A549 treated with CORT108297 at 1 μM for 4 hours (cell line): ENCODE measurements at places on chromosomes 1 and 21. TPM values are rescaled to one million over a fixed set of nuclear protein-coding genes. Genes with fewer than 3 reads are reported as not detected.

STUM gene
- not detected in 5 replicates for total RNA-seq

ANXA9 gene
- 0.63 to 1.1 TPM (median 0.85 TPM) in 5 replicates for total RNA-seq

OR10J1 gene
- not detected in 5 replicates for total RNA-seq

PLPP3 gene
- 27.9 to 37.8 TPM (median 32.1 TPM) in 5 replicates for total RNA-seq

INKA2 gene
- 1.5 to 2.9 TPM (median 1.9 TPM) in 5 replicates for total RNA-seq

DRAM2 gene
- total RNA-seq: 17.7 to 21.4 TPM (median 20.5 TPM) in 5 replicates

LIX1L gene
- 8.6 to 11.1 TPM (median 9.3 TPM) in 5 replicates for total RNA-seq

RNF115 gene
- 9.8 to 11.3 TPM (median 10.7 TPM) in 5 replicates for total RNA-seq

SLC44A5 gene
- 0.02 to 0.17 TPM (median 0.06 TPM) in 5 replicates for total RNA-seq

LCE1D gene
- not detected in 5 replicates for total RNA-seq

MAP7D1 gene
- 120 to 127 TPM (median 124 TPM) in 5 replicates for total RNA-seq

HENMT1 gene
- 3.6 to 5.2 TPM (median 4.4 TPM) in 5 replicates for total RNA-seq

GNAT2 gene
- total RNA-seq: 0.09 TPM in 1 of 5 replicates, not detected in the others

RBM11 gene
- not detected in 5 replicates for total RNA-seq

MPZL1 gene
- 101 to 128 TPM (median 111 TPM) in 5 replicates for total RNA-seq

NCF2 gene
- 1.3 to 3.9 TPM (median 2.0 TPM) in 5 replicates for total RNA-seq

CYP4B1 gene
- total RNA-seq: not detected in 5 replicates

HMGN1 gene
- 162 to 217 TPM (median 175 TPM) in 5 replicates for total RNA-seq

CR1L gene
- 0.16 TPM in 1 of 5 replicates, not detected in the others for total RNA-seq

UBE2Q1 gene
- 51.5 to 71.9 TPM (median 67.1 TPM) in 5 replicates for total RNA-seq

IQGAP3 gene
- total RNA-seq: 12.2 to 20.9 TPM (median 18.6 TPM) in 5 replicates

LIN9 gene
- total RNA-seq: 6.1 to 8.0 TPM (median 7.3 TPM) in 5 replicates

SPSB1 gene
- total RNA-seq: 27.9 to 32.5 TPM (median 30.3 TPM) in 5 replicates

RSPH1 gene
- total RNA-seq: 0.59 to 0.88 TPM (median 0.69 TPM) in 5 replicates

TNFRSF1B gene
- 0.21 to 0.47 TPM (median 0.35 TPM) in 5 replicates for total RNA-seq

PGLYRP3 gene
- total RNA-seq: not detected in 5 replicates

ZNF593OS gene
- total RNA-seq: 0.09 to 0.47 TPM in 2 of 5 replicates, not detected in the others

XCL2 gene
- total RNA-seq: not detected in 5 replicates

SFT2D2 gene
- 12.1 to 18.6 TPM (median 14.5 TPM) in 5 replicates for total RNA-seq

DNAJC28 gene
- total RNA-seq: 0.10 to 0.63 TPM (median 0.34 TPM) in 5 replicates

DCDC2B gene
- total RNA-seq: not detected in 5 replicates

NECTIN4 gene
- 1.6 to 1.9 TPM (median 1.8 TPM) in 5 replicates for total RNA-seq
